ENCODE measurements at places on chromosomes 13 and 19.

- no peak for DNase-seq
Measured at GRCh38 chr13:112803422-112803821, 113.6 kb downstream of the ATP11A start.

DNA sequence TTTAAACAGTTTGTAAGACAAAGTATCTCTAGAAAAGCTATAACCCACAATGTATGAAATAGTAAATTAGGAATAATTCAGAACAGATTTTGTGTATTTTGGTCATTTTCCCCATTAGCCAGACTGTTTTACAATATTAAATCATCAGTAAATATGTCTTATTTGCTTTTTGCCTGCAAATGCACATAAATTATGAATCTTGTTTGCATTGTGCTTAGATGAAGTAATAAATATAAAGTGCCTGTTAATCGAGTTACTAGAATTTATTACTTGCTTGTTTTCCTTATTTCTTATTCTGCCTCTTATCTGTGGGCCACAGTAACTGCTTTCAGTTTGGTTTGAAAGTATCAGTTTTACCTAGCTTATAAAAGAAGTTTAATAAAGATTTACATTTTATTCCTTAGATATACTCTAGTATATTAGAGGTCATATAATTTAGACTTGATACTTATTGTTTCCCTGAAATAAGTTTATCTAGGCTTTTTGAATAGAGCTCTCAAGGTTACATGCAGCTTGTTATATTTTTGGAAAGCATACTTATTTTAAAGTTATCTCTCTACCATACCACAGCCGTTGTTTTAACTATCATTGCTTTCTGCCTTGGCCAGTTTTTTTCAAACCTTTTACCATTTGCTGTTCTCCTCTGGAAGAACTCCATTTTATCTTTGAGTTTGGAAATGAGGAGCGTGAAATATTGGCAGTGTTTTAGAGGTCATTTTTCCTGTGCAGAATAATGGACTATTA lies 238.0 kb downstream of the NBEA start:
- no peak for DNase-seq

GRCh38 chr13:74015137-74015536 lies 119.1 kb downstream of the KLF12 start:
- no peak for DNase-seq

- DNase-seq: no peak
Measured at GRCh38 chr13:77343841-77344240, 16.9 kb upstream of the MYCBP2 start.

- no peak for DNase-seq
Measured at GRCh38 chr13:76226941-76227340, 590.8 kb downstream of the LMO7 start.

DNA sequence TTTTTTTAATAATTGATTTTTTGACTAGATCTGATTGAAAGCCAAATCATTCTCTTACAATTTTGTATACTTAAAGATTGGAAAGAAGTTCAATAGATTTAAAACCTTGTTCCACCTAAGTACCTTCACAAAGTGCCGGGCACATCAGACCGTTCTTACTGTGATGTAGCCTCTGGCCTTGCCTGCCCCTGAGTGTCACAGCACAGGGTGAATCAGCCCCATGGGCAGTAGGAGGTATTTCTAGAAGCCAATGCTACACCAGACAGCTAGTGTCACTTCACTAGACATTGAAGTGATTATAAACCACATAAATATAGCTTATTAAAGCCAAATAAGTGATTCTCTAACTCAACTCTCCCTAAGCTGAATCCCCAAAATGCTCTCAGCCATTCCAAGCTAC lies 131.3 kb downstream of the LACC1 start:
- DNase-seq: no peak

- no peak for DNase-seq
Measured at GRCh38 chr19:28543244-28543776, 669.6 kb downstream of the UQCRFS1 start.
